Foreskin keratinocyte (primary cell): ENCODE measurements at places on chromosomes 4 and X. TPM values are rescaled to one million over a fixed set of nuclear protein-coding genes. Genes with fewer than 3 reads are reported as not detected.

- DNase-seq, result no peak
Measured at GRCh38 chrX:40006106-40007017, 91.4 kb downstream of the BCOR start.

GRCh38 chrX:13386636-13387035 is 66.8 kb upstream of the ATXN3L start:
- DNase-seq, result no peak

- no peak for DNase-seq
Measured at GRCh38 chr4:150641612-150642011, 59.7 kb downstream of the MAB21L2 start.

DNA sequence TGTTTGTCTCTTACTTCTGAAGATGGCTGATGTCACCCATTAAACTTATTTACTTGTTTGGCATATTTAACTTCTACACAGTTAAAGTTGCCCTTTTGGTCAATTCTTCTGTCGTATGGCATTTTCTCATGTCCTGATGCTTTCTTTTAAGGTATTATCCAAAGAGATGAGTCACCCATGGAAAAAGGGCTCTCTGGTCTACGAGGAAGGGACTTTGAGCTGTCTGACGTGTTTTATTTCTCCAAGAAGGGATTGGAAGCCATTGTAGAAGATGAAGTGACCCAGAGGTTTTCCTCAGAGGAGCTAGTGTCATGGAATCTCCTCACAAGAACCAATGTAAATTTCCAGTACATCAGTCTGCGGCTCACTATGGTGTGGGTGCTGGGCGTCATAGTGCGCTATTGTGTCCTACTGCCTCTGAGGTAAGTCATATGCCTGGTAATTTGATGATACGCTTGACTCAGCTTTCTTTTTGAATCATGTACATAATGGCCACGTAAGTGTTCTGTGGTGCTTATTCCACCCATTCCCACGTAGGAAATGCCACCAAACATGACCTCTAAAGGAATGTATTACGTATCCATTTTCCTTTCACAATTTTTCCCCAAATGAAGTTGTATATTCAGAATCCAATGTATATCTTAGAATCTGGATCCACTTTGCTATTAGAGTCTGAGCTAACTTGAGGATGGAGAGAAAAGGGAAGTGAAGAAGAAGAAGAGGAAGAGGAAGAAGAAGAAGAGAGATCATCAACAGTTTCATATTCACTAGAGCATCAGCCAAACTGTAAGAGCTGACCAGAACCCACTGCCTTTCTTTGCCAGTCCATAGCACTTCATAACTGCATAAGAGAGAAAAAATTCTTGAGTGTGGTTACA is 45.7 kb downstream of the GPAT3 start:
- DNase-seq, result no peak

DNA sequence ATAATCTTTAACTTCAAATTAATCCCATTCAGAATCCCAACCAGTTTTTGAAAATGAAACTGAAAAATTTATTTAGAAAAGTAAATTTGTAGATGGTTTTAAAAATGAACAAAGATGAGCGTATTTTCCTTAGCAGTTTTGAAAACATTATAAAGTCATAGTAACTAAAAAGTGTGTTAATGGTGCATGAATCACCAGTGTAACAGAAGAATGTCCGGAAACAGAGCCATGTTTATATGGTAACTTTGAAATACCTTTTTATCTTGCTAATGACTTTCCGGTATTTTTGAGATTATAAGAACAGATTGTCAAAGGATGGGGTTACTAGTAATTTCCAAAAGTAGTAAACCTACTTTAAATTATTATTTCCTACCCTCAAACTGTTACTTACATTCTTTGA is 145.9 kb downstream of the IRS4 start:
- no peak for DNase-seq

- no peak for DNase-seq
Measured at GRCh38 chr4:118171381-118171780, 137.1 kb downstream of the NDST3 start.

Gene SPANXA2
- polyA plus RNA-seq, result not detected in 2 replicates

Gene DLG3
- polyA plus RNA-seq, result 4.5 and 4.6 TPM in 2 replicates

Gene EGF
- 0.08 and 0.30 TPM in 2 replicates for polyA plus RNA-seq

Gene PDZD4
- 0.03 and 0.07 TPM in 2 replicates for polyA plus RNA-seq
